GM23248 (cell line): ENCODE measurements at places on chromosomes 3 and 15. TPM values are rescaled to one million over a fixed set of nuclear protein-coding genes. Genes with fewer than 3 reads are reported as not detected.
A peak's percentile ranks its signal among the peaks of the same experiment; 100 is the strongest.

AGTR1 gene
- polyA plus RNA-seq = 3.6 and 4.0 TPM in 2 replicates

CFAP100 gene
- not detected in 2 replicates for polyA plus RNA-seq

NOX5 gene
- 0.11 TPM in 1 of 2 replicates, not detected in the other for polyA plus RNA-seq

SLC15A2 gene
- polyA plus RNA-seq = not detected in 2 replicates

CSPG5 gene
- polyA plus RNA-seq = not detected in 2 replicates

CCDC33 gene
- polyA plus RNA-seq = not detected in 2 replicates

SAMMSON gene
- polyA plus RNA-seq = not detected in 2 replicates

CFAP92 gene
- not detected in 2 replicates for polyA plus RNA-seq

DNA sequence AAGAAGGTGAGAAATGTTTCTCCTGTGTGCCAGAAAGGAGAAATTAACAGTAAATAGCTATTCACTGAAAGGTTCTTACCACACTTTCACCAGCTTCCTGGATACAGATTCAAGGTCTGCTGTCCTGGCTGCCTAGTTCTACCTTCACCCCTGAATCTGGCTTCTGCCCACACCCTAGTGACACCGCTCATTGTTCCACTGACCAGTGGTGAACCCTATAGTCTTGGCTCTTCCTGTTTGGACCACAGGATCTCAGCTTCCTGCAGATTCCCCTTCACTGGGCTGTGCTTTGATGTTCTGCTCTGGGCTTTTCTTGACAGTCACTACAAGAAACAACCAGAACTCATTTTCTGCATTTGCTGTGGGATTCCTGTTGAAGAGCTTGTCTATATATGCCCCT lies 250.0 kb downstream of the XXYLT1 start:
- no peak for DNase-seq

DNA sequence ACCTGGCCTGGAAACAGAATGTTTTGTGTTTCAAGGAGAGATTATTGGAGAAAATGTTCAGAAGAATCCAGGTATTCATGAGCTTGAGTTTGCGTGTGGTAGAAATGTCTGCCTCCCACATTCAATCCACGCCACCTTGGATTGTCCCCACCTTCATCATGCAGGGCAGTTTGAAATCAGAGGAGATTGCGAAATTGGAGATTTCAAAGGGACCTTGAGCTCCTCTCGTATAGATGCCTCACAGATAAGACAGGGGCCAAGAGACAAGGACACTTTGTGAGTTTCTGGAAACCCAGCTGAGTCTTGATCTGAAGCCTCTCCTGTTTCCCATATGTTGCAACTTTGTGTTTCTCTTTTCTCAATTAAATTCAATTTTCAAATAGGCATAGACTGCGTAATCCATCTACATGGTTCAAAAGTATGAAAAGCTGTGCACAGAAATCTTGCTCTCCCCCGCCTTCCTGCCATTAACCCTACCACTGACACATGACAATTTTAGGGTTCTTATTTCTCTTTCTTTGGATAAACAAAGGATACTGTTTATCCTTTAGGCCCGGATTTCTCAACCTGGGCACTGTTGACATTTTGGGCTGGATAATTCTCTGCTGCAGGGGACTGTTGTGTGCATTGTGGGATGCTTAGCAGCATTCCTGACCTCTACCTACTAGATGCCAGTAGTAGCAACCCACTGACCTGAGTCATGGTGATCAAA lies 53.8 kb downstream of the CMTM8 start:
- no peak for DNase-seq

GRCh38 chr3:79086514-79086913 lies 681.3 kb downstream of the ROBO1 start:
- DNase-seq = peak; percentile 68

GRCh38 chr3:14458434-14459275 lies 56.2 kb downstream of the SLC6A6 start:
- peak; percentile 50 for DNase-seq

DNA sequence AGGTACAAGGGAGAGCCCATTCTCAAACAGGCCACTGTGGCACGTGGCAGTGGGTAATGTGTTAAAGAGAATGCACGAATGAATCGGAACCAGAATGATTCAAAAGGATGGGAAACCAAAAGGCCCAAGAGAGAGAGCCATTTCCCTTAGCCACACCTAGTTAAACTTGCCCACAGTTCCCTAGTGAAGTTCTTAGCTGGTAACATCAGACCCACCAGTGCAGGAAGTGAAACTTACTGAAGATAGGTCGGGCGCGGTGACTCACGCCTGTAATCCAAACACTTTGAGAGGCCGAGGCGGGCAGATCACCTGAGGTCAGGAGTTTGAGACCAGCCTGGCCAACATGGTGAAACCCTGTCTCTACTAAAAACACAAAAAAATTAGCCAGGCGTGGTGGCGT lies 97.1 kb downstream of the MEX3B start:
- DNase-seq = no peak

- peak; percentile 80 for DNase-seq
Observed at GRCh38 chr3:187136936-187137335, 2.4 kb downstream of the RPL39L start.

DNA sequence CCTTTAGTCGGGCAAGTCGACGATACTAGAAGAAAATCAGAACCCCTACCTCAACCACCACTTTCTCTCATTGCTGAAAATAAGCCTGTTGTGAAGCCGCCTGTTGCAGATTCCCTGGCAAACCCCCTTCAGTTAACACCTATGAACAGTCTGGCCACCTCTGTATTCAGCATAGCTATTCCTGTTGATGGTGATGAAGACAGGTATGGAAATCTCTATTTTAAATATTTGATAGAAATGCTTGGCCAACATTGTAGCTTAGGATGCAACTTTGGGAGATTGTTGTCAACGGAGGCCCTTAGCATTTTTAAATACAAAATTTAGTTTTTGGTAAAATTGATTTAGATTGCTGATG lies 3.0 kb downstream of the TSC22D2 start:
- no peak for DNase-seq

- DNase-seq = no peak
Observed at GRCh38 chr3:52493232-52494017, 1.7 kb upstream of the STAB1 start.

DNA sequence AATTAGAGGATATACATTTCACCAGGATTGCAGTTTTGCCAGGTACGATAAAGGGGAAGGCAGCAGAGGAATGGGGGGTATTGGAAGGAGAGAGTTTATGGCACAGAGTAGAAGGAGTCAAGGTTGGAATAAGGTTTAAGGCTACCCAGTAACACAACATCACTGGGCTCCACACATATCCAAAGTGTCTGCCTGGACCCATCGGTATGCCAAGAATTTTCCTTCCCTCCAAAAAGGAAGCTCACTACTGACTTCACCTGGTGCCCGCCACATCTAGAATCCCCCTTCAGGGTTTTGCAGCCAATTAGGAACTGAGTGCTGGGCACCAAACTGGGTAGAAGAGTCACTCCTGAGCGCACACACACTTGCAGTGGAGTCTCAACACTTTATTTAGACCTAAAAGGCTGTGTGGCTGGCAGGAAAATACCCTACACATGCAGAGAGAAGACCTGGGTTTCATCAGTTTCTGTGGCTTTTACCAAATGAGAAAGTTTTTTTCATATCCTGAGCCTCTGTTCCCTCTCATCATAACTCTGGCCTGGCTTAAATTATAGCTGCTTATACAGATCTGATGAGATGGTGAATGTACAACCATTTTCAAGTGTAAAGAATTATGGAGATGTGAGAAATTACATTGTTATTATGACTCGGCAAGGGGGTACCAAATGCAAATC lies 190.8 kb upstream of the LPP start:
- no peak for DNase-seq

DNA sequence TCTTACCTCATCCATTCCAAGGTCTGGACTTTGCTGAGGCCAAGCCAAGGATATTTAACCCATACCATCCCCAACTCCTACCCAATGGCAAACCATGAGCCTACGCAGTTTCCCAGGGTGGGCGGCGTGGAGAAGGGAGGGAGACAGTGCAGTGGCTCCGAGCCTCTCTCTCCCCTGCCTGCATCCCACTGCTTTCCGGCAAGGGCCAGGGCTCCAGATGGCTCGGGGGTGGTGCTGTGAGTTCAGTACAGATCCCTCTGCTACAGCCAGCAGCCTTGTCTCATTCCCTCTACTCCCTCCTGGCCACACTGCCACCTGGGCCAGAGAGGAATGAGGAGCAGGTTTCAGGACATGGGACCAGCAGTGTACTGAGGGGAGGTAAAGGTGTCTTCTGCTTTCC lies 44.3 kb upstream of the APEH start:
- no peak for DNase-seq

DNA sequence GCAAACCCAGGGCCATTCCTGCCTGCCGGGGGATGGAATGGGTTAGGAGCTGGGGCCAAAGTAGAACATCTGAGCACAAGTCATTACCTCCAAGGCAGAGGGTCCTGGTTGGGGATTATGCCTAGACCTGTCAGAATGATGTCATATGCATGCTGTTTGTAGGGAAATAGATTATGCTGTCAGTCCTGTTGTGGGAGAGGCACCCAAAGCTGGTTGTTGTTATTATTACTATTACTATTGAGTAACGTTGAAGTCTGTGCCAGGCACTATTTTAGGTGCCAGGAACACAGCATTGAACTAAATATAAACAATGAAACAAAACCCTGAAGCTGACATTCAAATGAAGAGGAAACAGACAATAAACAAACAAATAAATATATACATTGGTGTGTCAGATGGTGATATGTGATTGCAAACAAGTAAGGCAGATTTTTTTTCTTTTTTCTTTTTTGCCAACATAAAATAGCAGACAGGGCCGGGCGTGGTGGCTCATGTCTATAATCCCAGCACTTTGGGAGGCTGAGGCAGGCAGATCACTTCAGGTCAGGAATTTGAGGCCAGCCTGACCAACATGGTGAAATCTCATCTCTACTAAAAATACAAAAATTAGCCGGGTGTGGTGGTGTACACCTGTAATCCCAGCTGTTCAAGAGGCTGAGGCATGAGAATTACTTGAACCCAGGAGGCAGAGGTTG lies 2.0 kb downstream of the P4HTM start:
- DNase-seq = peak; percentile 33

DNA sequence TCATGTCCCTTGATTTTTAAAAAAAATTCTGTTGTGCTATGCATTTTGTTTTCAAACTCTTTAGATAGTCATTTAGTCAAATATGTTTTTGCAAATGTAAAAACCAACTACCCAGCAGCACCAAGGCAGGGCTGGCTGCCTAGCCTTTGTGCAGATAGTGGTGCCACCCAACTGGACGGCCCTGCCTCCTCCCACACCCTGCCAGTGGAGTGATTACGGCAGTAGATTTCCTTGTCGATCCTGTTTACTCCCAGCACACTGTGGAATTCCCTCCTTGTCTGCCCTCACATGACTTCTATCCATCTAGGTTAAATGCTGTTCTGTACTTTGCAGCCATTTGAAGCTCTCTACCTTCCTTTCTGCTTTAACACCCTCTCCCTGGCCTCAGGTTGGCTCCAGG lies 79.4 kb upstream of the PLXNA1 start:
- DNase-seq = no peak

- peak; percentile 81 for DNase-seq
Observed at GRCh38 chr3:149603126-149604074, 54.4 kb downstream of the WWTR1 start.

DNA sequence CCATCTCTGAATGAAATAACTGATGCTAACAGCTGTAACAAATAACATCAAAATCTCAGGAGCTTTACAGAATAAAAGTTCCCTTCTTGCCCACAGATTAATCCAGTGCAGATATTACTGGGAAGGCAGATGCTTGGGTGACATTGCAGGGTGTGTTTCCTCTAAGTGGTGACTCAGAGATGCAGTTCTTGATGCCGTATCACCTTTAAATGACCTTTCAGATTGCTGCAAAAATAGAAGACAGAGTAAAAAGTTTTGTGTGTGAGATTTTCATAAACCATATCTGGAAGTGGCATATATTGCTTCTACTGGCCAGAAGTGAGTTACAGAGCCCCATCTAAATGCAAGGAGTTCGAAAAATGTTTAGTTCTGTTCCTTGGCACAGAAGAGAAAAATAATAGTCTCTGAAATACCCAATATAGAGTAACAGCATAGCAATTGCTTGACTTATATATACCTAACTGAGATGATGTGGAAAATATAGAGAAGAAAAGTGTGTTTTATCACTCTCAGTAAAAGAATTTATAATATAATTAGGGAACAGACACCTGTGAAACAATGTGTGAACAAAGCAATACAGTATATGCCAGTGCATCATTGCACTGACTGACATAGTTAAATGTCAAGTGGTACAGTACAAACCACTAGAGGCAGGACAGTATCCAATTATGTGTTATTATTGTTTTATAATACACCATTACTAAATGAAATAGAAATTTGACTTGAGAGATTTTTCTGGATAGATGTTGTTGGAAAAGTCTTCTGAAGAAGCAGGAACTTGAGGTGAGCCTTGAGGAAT lies 430.7 kb upstream of the CBLB start:
- peak; percentile 73 for DNase-seq
